ENCODE measurements at places on chromosomes 4 and X. TPM values are rescaled to one million over a fixed set of nuclear protein-coding genes. Genes with fewer than 3 reads are reported as not detected.

ADAM29 gene
- not detected for total RNA-seq

AKAP4 gene
- total RNA-seq: not detected

EPHA5 gene
- total RNA-seq: not detected

MCTS1 gene
- total RNA-seq: 71.0 TPM

ARHGAP6 gene
- total RNA-seq: not detected

OPN1MW2 gene
- total RNA-seq: not detected

VEGFC gene
- total RNA-seq: not detected

HSPA4L gene
- 4.6 TPM for total RNA-seq

All from activated CD8-positive, alpha-beta T cell treated with anti-CD3 and anti-CD28 coated beads for 36 hours (primary cell).